H9 (cell line): ENCODE measurements at places on chromosomes 5 and 9.

- H3K4me1 ChIP-seq, result no peaks in the 10 kb centered on the region; the same call in 1 of the 2 replicates
- H3K27me3 ChIP-seq, result no peaks in the 10 kb centered on the region
- H3K4me3 ChIP-seq, result no peak overlapping the region
- no peak overlapping the region for H3K27ac ChIP-seq
- H3K36me3 ChIP-seq, result no peaks in the 10 kb centered on the region
Measured at GRCh38 chr5:82863266-82863665, 213.9 kb downstream of the TMEM167A start.

DNA sequence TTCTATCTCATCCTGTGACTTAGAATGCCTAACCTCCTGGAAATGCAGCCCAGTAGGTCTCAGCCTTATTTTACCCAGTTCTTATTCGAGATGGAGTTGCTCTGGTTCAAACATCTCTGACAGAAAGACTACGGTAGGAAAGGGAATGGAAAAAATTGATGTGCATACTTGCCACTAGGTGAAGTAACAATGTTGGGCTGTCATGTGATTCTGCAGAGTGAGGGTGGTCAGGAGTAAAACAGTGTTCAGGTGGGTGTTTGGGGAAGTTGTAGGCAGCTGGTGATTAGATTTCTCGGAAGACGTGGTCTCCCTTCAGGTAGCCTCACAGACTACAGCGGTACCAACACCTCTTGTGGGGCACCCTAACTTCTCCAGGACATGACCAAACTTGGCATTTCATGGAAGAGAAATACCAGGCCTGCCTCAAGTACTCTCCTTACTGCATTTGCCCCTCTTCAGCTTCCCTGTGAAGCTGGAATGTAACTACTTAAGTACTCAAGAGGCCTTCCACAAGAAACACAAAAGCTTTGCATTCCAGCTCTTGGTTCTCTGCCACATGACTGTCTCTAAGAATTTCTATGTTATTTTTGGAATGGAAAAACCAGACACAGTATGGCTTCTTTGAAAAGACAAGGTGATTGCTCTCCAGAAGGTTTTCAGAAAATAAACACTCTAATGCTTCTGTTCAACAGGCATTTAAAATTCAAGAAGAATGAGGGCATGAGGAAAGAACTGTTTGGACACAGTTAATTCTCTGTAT is 17.4 kb upstream of the ENTREP1 start:
- peak; percentile 73 for DNase-seq
- peak overlapping the region; percentile 89 for H3K27ac ChIP-seq
- H3K4me1 ChIP-seq, result peaks cover 11% of the 10 kb centered on the region
- no peaks in the 10 kb centered on the region for H3K27me3 ChIP-seq

- no peaks in the 10 kb centered on the region for H3K4me1 ChIP-seq
- H3K27me3 ChIP-seq, result no peaks in the 10 kb centered on the region
- H3K36me3 ChIP-seq, result no peaks in the 10 kb centered on the region
- no peak for DNase-seq
Measured at GRCh38 chr5:54305737-54306136, 4.6 kb downstream of the ARL15 start.

DNA sequence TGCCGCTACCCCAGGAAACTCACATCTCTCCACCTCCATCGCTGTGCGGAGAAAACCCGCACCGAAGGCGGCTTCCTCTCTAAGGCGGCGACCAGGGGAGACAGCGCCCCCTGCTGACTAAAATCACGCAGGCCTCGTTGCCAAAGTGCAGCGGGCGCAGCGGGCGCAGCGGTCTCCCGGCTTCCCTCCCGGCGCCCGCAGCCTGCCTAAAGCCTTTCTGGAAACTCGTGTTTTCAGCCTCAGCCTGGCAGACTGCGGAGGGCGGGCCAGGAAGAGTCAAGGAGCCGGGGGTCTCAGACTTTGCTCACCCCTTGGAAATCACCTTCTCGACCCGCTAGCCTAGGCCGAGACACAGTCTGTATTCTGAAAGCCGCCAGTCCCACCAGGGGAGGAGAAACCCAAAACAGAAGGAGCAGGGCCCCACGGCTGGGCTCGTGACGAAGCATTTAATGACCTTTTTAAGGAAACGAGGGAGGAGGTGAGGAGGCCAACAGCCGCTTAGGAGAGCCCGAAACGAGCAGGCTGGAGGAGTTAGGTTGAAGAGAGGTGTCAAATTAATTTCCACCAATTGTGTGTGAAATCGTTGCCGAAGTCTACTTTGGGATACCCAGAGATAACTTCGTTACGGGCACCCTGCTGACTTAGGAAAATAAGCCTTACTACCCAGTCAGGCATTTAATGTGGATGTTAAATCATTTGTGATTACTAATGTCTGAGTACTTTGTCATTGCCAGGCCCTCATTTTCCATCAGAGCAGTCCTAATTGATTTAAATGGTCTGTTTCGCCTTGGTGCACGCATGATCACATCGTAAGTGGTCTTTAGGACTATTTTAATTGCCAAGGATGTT is 7.3 kb upstream of the FOXB2 start:
- H3K27ac ChIP-seq, result no peak overlapping the region
- no peaks in the 10 kb centered on the region for H3K36me3 ChIP-seq
- peaks cover 55% of the 10 kb centered on the region for H3K27me3 ChIP-seq
- peaks cover 5% of the 10 kb centered on the region; the same call in 1 of the 2 replicates for H3K4me1 ChIP-seq

DNA sequence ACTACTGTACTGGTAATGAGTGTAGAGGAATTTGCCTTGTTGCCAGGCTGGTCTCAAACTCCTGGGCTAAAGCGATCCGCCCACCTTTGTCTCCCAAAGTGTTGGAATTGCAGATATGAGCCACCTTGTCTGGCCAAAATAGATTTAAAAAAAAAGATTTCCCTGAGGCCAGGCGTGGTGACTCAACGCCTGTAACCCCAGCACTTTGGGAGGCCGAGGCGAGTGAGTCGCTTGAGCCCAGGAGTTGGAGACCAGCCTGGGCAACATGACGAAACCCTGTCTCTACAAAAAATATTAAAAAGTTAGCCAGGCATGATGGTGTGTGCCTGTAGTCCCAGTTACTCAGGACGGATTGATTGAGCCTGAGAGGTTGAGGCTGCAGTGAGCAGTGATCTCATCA is 62.5 kb downstream of the IPO11 start:
- DNase-seq, result no peak
- peaks cover 23% of the 10 kb centered on the region for H3K36me3 ChIP-seq
- H3K4me1 ChIP-seq, result no peaks in the 10 kb centered on the region
- no peak overlapping the region for H3K27ac ChIP-seq
- H3K27me3 ChIP-seq, result no peaks in the 10 kb centered on the region
- no peak overlapping the region for H3K4me3 ChIP-seq

DNA sequence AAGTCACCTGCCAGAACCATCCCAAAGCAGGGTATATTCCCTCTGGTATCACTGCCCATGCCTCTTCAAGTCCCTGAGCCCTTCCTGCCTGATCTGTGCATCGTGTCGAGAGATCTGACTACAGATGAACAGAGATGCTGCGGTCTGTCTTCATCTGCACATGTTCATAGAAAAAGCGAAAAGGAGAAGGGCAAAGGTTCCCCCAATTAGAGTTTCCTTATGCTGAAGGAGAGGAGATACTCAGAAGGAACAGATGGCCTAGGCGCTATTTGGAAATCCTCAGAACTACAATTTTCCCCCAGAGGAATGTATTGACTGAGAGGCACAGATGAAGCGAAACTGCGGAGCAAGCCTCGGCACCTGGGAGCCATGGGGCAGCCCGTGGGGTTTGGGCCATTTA is 170.9 kb downstream of the SEC61B start:
- no peak for DNase-seq
- no peak overlapping the region for H3K4me3 ChIP-seq
- no peak overlapping the region for H3K27ac ChIP-seq
- no peaks in the 10 kb centered on the region for H3K27me3 ChIP-seq

DNA sequence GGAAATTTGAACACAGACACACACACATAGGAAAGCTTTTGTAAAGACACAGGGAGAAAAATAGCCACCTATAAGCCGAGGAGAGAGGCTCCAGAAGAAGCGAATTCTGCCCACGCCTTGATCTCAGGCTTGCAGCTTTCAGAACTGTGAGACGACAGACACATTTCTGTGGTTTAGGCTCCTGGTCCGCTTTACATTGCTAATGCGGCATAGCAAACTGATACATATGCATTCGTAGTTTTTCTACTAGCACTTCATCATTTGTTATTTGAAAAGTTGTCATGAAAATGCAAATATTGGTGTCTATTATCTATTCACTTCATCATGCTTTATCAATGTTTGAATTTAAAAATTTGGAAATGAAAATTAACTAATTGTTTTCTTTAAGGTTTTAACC is 674.9 kb downstream of the SEMA5A start:
- DNase-seq, result no peak
- no peaks in the 10 kb centered on the region; the same call in 1 of the 2 replicates for H3K4me1 ChIP-seq
- no peak overlapping the region for H3K4me3 ChIP-seq
- no peak overlapping the region for H3K27ac ChIP-seq
- no peaks in the 10 kb centered on the region for H3K27me3 ChIP-seq

- no peaks in the 10 kb centered on the region for H3K27me3 ChIP-seq
- H3K27ac ChIP-seq, result no peak overlapping the region
- DNase-seq, result no peak
Measured at GRCh38 chr5:6399980-6400910, 21.9 kb upstream of the MED10 start.

DNA sequence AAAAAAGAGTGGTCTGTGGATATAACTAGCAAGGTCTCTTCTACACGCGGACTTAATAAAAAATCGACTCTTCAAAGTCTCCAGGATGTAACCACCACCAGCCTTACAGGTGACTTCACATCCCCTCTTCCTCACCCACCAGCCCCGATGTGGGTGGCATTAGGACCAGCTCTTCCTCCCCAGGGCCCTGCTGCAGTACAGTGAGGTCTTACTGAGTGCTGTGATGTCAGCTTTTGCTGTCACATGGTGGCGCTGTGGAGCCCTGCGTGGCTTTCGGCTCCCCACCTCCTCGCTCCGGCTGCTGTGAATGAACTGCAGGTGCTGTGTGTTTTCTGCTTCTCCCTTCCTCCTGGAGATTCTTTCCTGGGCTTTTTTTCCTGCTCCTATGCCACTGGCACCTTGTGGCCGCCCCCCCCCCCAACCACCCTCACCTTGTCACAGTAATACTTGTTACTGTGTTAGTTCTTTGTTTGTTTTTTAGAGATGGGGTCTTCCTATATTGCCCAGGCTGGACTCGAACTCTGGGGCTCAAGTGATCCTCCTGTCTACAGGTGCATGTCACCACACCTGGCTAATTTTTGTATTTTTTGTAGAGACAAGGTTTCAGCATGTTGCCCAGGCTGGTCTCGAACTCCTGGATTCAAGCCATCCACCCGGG is 15.8 kb upstream of the RAPGEF1 start:
- H3K4me3 ChIP-seq, result no peak overlapping the region
- H3K27me3 ChIP-seq, result no peaks in the 10 kb centered on the region
- DNase-seq, result peak; percentile 94
- H3K4me1 ChIP-seq, result no peaks in the 10 kb centered on the region

DNA sequence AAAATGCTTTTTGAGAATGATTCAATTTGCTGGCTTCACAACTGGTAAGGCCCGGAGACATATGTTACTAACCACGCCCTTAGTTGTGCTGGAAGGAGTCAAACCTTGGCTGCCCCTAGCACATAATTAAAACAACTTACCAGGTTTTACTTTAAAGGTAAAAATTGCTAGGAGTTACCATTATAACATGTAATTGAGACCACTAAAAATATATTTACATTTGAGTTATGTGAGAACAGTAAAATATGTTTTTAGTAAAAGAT is 435.6 kb upstream of the CDH9 start:
- H3K36me3 ChIP-seq, result peaks cover 49% of the 10 kb centered on the region
- DNase-seq, result no peak
- H3K27ac ChIP-seq, result no peak overlapping the region
- no peaks in the 10 kb centered on the region for H3K27me3 ChIP-seq

DNA sequence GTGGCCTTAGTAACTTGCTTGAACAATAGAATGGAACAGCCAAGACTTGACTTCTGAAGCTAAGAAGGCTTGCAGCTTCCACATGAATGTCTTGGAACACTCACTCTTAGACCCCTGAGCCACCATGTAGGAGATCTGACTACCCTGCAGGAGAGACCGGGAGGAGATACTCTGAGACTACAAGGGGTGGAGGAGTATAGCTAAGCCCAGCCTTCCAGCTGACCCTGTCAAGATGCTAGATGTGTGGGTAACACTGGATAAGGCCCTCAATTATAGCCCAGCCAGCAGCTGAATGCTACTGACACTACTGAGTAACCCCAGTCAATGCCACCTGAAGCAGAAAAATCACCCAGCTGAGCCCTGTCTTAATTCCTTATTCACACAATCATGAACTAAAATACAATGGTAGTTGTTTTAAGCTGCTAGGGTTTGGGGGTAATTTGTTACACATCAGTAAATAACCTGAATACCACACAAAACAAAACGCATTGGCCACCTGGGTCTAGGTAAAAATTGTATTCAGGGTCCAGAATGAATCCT is 180.9 kb downstream of the FSTL4 start:
- H3K27me3 ChIP-seq, result no peaks in the 10 kb centered on the region
- H3K27ac ChIP-seq, result no peak overlapping the region
- H3K4me1 ChIP-seq, result peaks cover 9% of the 10 kb centered on the region
- no peaks in the 10 kb centered on the region for H3K36me3 ChIP-seq

- H3K27me3 ChIP-seq, result no peaks in the 10 kb centered on the region
- no peak overlapping the region for H3K27ac ChIP-seq
- H3K4me1 ChIP-seq, result no peaks in the 10 kb centered on the region
Measured at GRCh38 chr9:110994771-110995241, 43.5 kb downstream of the LPAR1 start.

DNA sequence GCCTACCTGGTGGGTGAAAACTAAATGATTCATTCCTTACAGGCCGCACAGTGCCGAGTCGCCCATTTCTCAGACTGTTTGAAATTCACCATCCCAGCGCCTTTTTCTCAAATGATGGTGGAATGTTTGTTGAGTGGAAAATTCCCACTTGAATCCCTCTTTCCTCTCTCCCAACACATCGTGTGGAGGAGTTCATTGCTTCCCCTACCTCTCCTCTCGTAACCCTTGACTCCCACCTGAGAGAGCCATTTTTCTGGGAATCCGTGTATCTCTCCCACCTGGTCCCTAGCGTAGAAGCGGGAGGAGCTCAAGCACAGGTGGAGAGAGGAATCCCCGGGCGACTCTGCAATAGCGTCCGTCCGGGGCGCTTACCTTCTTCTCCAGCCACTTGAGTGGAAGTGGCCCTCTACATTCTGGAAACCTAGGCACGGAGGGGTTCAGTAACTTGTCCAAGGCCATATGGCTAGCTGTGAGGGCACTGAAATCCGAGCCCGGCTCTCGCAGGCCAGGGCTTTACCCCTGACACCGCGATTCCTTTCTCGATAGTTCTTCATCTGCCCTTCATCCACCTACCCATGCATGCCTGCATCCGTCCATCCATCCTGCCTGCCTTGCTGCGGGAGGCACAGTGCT is 683 bp downstream of the OSMR start:
- H3K27ac ChIP-seq, result no peak overlapping the region
- no peaks in the 10 kb centered on the region for H3K4me1 ChIP-seq
- DNase-seq, result peak; percentile 44
- no peaks in the 10 kb centered on the region for H3K36me3 ChIP-seq
- peaks cover 4% of the 10 kb centered on the region; the same call in 1 of the 2 replicates for H3K27me3 ChIP-seq

- H3K36me3 ChIP-seq, result no peaks in the 10 kb centered on the region
- no peak for DNase-seq
- H3K27me3 ChIP-seq, result no peaks in the 10 kb centered on the region
- H3K4me1 ChIP-seq, result no peaks in the 10 kb centered on the region
- H3K27ac ChIP-seq, result no peak overlapping the region
Measured at GRCh38 chr5:156526081-156526925, 199.3 kb downstream of the SGCD start.

GRCh38 chr5:107294211-107294550 is 376.6 kb downstream of the EFNA5 start:
- no peaks in the 10 kb centered on the region for H3K27me3 ChIP-seq
- H3K4me1 ChIP-seq, result no peaks in the 10 kb centered on the region
- H3K4me3 ChIP-seq, result no peak overlapping the region
